ENCODE measurements at places on chromosomes 16 and 17.

GRCh38 chr17:39753514-39754160, 15.9 kb downstream of the GRB7 start:
- peak; percentile 68 for DNase-seq

- DNase-seq: no peak
Observed at GRCh38 chr17:49964769-49965523, 4.0 kb upstream of the DLX4 start.

GRCh38 chr16:26651464-26651863, 415.3 kb upstream of the C16orf82 start:
- no peak for DNase-seq

DNA sequence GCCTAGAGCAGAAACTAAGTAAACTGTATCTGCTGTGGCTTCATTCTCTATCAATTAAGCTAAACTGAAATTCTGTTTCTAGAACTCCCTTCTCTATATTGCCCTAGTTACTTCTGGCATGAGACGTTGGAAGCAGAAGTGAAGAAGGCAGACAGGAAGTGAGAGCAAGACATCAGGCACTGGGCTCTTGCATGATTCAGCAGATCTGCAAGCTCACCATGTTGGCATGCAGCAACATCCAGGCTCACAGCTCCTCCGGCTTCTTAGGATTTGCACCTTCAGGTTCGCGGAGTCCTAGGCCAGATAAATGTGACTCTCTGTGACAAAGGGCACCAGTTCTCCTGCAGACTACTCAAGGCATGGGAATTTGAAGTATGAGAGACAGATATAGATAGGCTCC, 148.3 kb downstream of the CDH8 start:
- no peak for DNase-seq

- no peak for DNase-seq
Observed at GRCh38 chr17:72318131-72318530, 197.3 kb downstream of the SOX9 start.

DNA sequence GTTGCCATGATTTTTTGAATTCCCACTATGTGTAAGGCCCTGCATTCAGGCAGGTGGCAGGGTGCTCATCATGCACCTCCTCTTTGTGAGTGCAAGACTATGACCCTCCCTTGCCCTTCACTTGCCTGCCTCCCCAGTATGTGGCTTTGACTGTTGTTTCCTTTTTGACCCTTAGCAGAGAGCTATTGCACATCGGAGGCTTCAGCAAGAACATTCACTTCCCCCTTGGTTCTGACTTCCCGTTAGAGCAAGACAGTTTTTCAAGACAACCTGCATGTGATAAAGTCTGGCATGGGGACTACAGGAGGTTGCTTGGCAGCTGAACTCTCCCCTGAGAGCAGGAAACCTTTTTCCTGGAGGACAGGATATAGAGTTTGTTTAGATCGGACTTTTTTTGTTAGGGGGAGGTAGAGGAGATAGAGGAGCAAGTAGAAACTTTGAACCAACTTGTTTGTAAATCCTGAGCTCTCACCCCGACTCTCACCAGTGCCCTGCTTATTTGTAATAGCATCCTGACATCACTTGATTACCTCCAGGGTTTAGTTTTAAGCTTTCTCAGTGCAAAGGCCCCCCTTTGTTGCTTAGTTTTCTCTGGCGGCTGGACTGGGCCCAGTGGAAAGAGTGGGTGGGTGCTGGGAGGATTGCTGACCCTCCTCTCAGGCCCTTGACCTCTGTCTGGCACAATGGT, 34.3 kb downstream of the LIMD2 start:
- no peak for DNase-seq

DNA sequence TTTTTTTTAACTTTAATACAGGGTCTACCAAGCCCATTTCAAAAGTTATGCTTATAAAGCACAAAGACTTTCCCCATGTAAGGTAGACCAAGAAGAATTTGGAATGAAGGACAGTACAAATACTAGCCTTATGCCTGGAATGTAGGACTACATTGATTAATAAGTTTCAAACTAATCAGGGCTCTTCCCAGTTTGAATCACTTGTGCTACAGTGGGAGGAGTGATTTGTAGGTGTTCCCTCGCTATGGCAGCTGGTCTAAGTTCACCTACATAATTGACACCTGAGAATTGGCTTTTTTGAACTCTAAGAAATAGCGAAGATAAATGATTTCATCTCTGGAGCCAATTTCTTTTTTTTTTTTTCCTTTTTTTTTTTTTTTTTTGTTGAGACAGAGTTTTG, 18.6 kb downstream of the TMEM238L start:
- DNase-seq: no peak

GRCh38 chr16:67022531-67023214, 6.3 kb upstream of the CBFB start:
- DNase-seq: no peak

DNA sequence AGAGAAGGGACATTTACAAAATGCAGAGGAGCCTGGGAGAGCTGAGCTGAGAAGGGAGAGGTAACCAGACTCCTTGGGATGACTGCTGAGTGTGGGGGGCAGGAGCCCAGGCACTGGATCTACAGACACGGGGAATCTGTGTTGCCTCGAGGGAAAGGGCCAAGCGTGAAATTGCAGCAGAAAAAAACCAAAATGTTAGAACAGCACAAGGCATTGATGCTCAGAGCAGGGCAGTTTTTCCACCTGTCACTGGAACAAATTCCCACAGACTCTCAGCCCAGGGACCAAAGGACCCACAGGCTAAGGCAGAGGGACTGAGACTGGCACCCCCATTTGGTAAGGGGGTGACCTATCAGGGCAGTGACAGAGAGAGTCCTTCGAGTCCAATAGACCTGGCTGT, 2.0 kb downstream of the PITPNM3 start:
- no peak for DNase-seq

- no peak for DNase-seq
Observed at GRCh38 chr17:81339534-81340296, 44.6 kb upstream of the SLC38A10 start.

DNA sequence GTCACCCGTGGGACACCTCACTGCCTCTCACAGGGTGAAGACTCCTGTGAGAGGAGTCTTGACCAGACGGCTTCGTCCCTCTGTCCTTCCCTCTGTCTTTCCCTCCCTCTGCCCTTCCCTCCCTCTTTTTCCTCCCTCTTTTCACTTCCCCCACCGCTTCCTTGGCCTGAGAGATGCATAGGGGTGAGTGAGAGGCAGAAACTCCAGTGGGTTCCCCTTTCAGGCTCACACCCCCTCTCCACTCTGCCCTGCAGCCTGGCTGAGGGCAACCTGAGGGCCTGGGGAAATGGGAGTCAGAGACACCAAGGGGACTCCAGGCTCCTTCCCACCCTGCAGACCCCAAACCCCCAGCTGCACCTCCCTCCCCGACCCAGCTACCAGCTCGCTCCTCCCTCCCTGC, 14.6 kb upstream of the KRT17 start:
- no peak for DNase-seq

DNA sequence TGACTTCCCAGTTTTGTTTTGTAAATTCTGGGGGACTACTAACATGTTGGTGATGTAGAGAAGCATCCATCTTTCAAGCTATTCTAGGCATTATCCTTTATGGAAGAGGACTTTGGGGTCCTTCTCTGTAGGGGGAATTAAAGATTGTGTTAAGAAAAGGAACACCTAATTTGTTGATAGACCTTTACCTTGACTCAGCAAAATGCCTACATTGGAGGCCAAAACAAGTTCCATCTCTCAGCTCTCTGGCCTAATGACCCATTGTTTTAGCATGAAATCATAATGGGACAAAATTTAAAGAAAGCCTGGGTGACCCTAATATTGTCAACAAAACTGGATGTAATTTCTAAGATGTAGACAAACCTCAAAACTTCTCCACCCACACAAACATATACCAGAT, 465.3 kb upstream of the SOX9 start:
- DNase-seq: no peak

DNA sequence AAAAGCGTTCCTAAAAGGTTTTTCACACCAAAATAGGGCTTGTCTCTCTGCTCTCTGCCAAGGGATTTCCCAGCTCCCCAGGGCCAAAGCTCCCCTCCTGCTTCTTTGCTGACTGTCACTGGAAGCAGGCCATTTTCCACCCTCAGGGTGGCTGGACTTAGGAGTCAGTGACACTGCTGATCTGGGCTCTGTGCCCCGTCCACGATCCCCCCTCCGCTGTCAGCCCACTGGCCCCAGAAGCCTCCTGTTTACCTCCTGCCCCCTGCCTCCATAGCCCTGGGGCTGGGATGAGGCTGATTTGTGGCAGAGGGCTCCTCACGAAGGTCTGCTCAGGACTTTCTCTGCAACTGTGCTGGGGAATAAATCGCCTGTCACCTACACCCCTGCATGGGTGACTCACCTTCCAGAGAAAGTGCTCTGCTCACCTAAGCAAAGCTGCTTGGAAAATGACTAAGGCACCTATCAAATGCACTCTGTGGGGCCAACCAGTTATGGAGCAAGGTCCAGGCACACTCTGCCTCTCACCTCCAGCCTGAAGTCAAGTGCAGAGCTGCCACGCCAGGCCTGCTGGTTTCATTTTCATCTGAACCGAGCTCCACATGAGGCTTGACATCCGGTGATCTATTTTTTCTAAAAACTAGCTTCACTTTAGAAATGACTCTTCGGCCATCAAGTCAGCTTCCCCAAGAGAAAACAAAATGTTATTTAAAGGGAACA, 4.9 kb downstream of the MAP3K14 start:
- peak; percentile 79 for DNase-seq

DNA sequence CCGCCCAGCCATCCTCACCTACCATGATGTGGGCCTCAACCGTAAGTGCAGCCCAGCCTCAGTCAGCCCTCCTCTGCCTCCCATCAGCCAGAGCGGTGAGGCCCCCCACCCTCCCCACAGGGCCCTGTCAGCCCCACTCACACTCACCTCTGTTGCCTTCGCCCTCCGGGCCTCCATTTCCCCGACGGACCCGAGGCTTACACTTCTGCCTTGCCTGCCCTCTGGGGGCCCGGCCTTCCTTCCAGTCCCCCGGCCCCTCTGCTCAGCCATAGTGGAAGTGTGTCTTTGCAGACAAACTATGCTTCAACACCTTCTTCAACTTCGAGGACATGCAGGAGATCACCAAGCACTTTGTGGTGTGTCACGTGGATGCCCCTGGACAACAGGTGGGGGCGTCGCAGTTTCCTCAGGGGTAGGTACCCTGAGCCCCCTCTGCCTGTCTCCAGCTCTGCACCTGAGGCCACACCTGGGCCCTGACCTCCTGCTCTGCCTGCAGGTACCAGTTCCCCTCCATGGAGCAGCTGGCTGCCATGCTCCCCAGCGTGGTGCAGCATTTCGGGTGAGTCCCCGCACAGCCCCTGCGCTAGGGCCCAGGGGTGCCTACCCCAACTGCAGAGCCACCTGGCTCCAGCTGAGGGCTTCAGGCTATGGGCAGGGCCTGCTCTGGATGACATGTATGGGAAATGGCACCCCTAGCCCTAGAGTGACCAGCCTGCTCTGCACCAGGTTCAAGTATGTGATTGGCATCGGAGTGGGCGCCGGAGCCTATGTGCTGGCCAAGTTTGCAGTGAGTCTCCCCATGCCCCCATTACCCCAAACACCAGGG, 4.1 kb downstream of the NDRG4 start:
- no peak for DNase-seq

DNA sequence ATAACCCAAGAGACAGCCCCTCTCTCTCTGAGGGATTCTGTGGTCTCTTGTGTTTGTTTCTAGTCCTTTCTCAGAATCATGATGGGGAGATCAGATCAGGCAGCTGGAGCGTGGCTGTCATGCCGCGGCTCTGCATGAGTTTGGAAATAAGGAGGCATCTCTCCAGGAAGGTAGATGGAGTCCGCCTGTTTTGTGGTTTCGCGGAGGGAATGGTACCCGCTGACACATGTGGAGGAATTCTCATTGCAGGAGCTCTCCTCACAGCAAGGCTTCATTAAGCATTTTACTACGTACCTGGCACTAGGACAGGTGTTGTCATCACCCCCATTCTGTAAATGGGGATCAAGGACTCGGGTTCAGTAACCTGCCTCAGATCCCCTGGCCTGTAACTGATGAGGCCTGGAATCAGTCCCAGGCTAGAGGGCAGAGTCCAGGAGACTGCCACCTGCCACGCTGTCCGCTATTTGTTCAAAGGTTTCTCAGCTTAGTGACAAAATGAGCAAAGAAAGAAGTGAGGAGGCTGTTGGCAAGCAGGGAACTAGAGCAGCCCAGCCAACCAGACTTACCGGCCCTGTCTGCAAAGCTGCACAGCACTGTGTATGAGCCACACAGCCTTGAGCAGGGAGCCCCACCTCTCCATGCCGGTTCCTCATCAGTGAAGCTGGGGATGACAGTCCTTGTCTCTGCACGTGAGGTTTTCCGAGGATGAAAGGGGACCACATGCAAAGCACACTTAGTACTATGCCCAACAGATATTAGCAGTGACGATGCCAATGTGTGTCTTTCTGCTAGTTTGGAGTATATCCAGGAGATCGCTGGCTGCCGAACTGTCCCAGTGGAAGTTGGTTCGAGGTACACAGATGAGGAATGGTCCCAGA, 11.0 kb downstream of the KDM8 start:
- DNase-seq: no peak
